Stimulated activated CD4-positive, alpha-beta T cell treated with anti-CD3 and anti-CD28 coated beads, Interleukin-4, amount 100 ng/mL, for 48 hours (primary cell): ENCODE measurements at places on chromosomes 11 and 22.

- DNase-seq = no peak
These were observed 67.9 kb downstream of the KCNQ1 start for GRCh38 chr11:2512431-2513407.

DNA sequence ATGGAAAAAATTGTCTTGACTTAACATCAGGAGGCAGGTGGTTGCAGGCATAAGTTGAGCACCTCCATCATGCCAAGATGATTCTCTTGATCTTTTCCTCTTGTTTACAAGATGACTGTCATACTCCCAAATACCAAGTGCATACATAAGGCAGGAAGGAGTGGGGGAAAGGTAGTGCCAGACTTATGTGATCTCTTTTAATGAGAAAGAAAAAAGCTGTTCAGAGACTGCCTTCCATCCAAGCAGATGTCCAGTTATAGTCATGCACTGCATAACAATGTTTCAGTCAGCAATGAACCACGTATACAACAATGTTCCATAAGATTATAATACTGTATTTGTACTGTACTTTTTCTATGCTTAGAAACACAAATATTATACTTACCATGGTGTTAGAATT lies 135.7 kb downstream of the EHF start:
- DNase-seq = no peak

DNA sequence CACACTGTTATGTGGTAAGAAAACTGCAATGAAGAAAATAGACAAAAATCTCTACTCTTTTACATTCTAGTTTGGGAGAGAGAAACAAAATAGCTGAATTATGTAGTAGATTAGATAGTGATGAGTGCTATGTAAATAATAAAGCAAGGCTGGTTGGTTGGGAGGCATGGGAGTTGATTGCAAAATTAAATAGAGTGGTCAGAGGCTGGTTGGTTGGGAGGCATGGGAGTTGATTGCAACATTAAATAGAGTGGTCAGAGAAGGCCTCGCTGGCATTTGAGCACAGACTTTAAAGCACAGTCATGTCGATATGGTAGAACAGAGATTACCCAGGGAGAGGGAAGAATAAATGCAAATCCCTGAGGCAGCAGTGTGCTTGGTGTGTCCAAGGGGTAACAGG lies 22.4 kb downstream of the SIK2 start:
- DNase-seq = no peak

DNA sequence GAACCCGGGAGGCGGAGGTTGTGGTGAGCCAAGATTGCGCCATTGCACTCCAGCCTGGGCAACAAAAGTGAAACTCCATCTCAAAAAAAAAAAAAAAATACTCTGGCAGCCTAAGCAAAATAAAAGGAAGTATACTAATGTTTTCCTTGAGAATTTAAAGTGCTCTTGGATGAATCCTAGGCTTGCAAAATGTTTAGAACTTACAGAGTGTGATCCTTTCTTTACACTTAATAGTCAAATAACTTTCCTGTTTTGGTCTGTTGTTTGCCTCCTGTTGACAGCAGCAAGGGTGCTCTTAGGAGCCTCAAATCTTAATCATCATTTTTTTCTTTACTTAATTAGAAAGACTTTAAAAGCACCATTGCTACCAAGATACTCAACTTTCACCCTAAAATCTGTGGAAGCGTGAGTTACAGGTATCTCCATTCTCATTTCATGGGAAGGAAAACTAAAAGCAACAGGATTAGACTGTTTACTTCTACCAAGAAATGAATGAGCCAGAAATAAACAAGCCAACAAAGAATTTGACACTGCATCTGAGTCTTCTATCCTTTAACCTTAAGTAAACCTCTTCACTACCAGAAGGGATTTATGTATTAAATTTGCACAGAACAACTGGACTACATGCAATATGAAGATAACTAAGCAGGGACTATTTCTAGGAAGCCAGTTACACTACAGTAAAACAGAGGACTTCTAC lies 38.7 kb upstream of the CRTAM start:
- no peak for DNase-seq

DNA sequence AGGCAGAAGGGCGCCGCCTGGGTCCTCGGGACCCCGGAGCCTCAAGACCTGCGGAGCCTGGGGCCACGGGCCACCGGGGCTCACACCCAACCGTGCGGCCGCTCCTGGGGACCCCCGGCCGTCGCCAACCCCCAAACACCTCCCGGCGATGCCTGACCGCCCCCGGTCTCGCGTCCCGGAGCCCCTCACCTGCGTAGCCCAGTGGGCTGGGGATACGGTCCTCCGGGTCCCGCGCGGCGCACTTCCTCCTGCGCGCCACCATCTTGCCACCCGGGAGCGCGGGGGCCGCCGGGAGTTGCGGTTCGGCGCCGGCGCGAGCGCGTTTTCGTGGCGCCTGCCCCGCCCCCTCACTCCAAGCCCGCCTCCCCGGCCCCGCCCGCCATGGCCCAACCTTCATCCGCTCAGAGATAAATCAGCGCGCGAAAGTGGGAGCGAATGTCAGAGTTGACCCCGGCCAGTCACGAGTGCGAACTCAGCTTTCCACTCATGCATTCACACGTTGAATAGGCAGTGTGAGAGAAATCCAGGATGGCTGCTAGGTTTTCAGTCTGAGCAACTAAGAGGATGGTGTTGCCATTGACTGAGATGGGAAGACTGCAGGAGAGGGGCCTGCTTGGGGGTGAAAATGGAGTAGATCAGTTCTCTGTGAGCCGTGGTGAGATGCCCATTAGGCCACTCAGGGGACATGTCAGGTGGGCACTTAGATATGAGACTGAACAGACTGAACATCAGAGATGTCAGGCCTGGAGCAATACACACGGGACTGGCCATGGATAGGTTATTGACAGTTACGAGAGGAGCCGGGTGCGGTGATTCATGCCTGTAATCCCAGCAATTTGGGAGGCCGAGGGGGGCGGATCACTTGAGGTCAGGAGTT lies at the start of gene RRP7A:
Gene RRP7A (minus strand): TSS at position 272 of the 877 bp plus-strand sequence. CDS start 10 bp downstream, at position 262.
- DNase-seq = peak; percentile 91

- no peak for DNase-seq
These were observed 238.9 kb downstream of the NTM start for GRCh38 chr11:131609337-131609736.

GRCh38 chr11:95082576-95083001 lies 7.1 kb upstream of the ENDOD1 start:
- DNase-seq = no peak

DNA sequence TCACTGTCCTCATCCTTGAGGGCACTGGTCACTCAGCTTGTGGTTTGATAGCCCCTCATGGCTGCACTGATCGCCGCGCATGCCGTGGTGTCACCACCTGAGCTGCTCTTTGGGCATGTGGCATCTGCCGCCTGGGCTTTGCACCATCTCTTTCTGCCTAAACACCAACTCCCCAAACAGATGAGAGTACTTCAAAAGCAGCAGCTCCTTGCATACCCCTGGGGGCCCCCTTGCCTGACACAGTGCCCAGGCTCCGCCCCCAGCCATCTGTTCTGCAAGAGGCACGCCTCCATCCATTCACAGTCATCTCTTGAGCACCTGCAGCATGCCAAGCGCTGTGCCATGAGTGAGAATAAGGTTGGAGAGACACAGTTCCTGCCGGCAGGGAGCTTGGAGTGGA lies 104.5 kb upstream of the B3GAT1 start:
- DNase-seq = no peak

DNA sequence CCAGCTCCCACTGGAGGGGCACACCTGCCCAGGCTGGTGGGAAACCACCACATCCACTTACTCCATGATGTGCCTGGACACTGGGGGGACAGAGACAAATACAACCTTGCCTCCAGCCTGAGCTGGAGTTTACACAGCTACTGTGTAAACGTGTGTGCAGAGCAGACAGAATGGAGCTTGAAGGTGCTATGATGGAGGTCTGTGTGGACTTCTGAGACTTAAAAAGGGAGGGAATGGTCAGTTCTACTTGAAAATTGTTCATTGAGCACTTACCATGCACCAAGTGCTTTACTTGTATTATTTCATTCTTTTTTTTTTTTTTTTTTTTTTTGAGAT lies 11.2 kb downstream of the CDCA5 start:
- DNase-seq = no peak
